CD4-positive, alpha-beta T cell treated with Interleukin-12 subunit alpha and Interleukin-12 subunit beta, for 1 hour (primary cell): ENCODE measurements at places on chromosomes 11 and 22.
A peak's percentile ranks its signal among the peaks of the same experiment; 100 is the strongest.

GRCh38 chr11:23539556-23539955 lies 679.3 kb upstream of the CCDC179 start:
- no peak for DNase-seq

- DNase-seq: no peak
Measured at GRCh38 chr11:79090191-79090705, 350.6 kb downstream of the TENM4 start.

GRCh38 chr11:111194860-111195568 lies 50.5 kb upstream of the POU2AF2 start:
- DNase-seq: no peak

GRCh38 chr11:72772059-72772458 lies 19.9 kb upstream of the ARAP1 start:
- no peak for DNase-seq

- no peak for DNase-seq
Measured at GRCh38 chr11:67397536-67397935, 4.1 kb downstream of the PPP1CA start.

DNA sequence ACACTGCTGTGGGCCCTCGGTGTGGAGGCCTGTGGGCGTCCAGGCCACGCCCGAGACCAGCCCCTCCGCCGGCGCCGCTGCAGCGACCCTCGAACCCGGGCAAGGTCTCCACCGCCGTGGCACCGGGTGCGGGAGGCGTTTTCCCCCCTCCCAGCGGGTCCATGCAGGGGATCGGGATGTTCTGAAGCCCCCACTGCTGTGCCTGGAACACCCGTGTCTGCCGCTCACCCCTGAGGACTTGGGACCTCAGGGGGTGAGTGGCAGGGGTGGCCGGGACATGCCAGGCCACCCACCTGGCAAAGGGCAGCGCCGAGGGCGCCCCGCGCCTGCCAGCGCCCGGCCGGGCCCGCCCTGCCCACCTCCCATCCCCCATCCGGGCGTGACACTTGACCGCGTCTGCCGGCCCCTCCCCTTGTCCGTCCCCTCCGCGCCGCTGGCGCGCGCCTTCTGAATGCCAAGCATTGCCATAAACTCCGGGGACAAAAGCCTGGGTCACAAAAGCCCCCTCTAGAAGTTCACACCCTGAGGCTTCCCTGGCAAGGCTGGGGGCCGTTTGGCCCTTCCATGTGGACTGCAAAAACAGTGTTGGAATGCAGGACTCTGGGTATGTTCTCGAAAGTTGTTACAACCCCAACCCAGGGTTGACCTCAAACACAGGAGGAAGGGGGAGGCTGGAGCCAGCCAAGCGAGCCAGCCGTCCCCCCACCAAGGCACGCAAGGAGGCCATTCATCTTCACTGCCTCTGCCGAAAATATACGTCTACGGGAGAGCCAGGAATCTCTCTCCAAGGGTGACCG lies 819 bp upstream of the KCNQ1OT1 start:
- peak; percentile 26 for DNase-seq

DNA sequence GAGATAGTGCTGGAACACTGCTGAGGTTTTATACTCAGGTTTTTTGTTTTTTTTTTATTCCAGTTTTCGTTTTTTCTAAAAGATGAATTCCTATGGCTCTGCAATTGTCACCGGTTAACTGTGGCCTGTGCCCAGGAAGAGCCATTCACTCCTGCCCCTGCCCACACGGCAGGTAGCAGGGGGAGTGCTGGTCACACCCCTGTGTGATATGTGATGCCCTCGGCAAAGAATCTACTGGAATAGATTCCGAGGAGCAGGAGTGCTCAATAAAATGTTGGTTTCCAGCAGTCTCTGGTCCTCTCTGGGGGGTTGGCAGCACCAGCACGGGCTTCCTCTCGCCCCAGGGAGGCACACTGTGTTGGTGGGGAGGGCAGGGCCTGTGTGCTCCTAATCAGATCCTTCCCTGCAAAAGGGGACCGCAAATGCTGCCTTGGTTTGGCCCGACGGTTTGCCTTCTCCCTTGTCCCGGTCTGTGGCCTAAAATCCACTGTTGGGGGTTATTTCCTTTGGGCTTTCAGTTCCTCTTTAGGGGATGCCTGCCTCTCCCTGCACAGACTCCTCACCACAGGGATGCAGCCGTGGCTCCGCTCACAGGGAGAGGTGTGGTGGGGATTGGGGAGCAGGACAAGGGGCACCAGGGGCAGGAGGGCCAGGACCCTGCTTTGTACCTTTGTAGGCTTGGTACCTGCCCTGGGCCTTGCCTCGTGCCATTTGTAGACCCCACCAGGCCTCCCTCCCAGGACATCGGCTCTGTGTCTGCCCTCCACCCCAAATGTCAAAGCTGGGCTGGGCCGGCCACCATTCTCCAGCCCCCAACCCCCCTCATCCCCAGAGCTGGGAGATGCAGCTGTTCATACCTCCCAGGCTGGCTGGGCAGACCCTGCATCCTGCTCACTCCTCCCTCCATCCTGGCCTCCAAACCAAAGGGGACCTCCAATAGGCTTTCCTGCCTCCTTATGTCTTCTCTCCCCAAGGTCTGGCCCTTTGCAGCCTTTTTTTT lies 13.5 kb downstream of the MCAT start:
- no peak for DNase-seq
